Activated T-helper 1 cell treated with anti-CD3 and anti-CD28 coated beads, Interleukin-2, amount 50 U/mL, for 16 hours (primary cell): ENCODE measurements at places on chromosomes 12 and 14.
A peak's percentile ranks its signal among the peaks of the same experiment; 100 is the strongest.

GRCh38 chr12:108185002-108185401, 55.9 kb downstream of the WSCD2 start:
- no peak for DNase-seq

GRCh38 chr12:92445253-92446082, 257.3 kb upstream of the PLEKHG7 start:
- no peak for DNase-seq

GRCh38 chr12:41762691-41763090, 382.0 kb downstream of the GXYLT1 start:
- no peak for DNase-seq

GRCh38 chr12:54294152-54294952, 6.5 kb downstream of the NFE2 start:
- peak; percentile 27 for DNase-seq

GRCh38 chr12:4860741-4861140, 49.0 kb upstream of the KCNA1 start:
- no peak for DNase-seq

- no peak for DNase-seq
Measured at GRCh38 chr12:63151623-63152320, 771 bp upstream of the AVPR1A start.

- no peak for DNase-seq
Measured at GRCh38 chr12:20657496-20657895, 37.6 kb upstream of the SLCO1C1 start.

DNA sequence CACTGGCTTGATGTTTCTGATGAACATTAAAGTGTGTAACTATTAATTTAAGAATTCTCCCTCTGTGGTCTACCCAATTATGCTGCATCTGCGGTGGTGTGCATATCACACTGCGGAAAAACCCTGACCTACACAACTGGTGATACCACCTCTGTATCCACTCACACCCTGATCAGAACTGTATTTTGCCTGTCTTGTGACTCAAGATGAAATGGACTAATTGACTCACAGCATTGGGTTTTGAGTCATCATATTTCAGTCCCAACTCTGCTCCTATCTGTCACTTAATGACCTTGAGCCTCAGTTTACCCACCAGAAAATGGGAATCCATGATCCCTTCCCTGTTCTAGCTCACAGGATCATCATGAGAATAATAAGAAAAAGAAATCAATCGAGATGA, 65.6 kb downstream of the NUAK1 start:
- DNase-seq, result no peak

DNA sequence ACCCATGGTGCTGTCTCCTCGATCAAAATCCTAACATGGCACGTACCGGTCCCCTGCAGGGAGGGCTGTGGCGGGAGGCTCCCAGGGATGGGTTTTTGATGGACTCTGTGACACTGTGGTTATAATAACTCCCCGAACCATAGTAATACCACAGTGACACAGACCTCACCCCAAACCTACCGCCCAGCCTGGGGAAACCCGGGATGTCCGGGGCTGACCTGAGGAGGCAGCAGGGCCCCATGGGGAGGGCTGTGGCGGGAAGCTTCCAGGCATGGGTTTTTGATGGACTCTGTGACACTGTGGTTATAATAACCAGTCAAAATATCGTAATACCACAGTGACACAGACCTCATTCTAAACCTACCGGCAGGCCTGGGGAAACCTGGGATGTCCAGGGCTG, 378.0 kb downstream of the TMEM121 start:
- DNase-seq, result no peak

- DNase-seq, result no peak
Measured at GRCh38 chr14:24132061-24132685, 1.7 kb downstream of the FITM1 start.

- DNase-seq, result no peak
Measured at GRCh38 chr14:75648066-75648838, 12.4 kb downstream of the ERG28 start.

DNA sequence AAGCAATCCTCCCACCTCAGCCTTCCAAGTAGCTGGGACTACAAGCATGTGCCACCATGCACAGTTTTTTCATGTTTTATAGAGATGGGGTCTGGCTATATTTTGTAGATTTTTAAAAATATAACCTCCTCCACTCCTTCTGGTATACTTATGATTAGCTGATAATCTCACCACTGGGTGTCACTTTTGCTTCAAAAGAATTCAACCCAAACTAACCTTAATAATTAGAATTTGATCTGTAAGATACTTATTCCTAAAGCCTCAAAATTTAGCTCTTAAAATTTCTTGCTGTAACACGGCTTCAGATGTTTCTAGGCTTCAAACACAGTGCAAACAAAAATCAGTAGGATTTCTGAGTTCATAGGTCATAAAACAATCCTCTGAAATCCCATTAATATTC, 130.3 kb downstream of the CEP83 start:
- no peak for DNase-seq

DNA sequence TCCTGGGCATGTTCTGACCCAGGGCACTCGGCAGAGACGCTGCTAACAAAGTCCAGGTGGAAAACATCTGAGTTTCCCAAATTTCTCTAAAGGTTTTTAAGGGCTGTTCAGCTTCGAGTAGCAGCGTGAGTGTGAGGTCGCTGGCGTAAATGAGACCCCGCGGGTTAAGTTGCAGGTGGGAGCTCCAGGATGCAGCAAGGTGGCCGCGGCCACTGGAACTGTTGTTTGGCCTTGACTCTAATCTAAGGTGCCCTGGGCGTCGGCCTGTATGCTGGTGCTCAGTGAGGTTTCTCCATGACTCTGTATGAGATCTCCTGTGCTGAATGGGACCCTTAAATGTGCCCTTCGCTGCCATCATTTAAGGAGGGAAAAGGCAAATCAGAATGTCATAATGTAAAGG, 50.7 kb downstream of the ELK3 start:
- DNase-seq, result no peak

DNA sequence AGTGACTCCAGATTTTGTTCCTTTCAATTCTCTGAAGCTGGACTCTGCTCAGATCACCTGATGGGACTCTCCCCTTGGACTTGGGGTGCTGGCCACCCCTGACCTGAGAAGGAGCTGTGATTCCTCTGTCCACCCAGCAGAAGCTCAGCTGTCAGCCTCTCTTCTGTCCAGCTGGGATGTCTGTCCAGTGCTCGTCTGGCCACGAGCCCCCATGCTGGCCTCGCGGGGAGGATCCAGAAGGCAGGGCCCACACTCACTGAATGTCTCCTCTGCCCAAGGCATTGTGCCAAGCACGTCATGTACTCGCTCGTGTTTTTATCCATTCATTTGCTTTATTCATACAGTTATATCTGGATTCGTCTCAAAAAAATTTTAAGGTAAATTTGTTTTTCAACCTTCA, 14.2 kb upstream of the SLC24A4 start:
- no peak for DNase-seq

DNA sequence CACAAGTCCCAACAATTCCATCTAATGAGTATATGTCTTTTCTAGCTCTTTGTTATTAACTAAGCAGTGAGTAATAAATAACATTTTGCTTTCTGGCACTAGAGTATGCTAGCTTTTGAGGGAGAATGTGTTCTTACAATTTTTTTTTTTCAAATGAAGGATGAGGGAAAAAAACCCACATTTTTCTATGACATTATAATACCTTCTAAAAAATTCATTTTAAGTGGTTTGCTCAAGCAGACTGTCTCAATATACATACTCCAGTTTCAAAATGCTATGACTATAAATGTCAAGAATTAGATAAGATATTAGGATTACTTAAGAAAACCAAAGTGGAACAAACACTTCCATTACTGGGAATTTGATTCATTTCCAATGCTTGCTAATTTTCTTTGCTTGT, 394.6 kb downstream of the C12orf75 start:
- no peak for DNase-seq

- DNase-seq, result no peak
Measured at GRCh38 chr12:123142921-123143735, 7.8 kb downstream of the PITPNM2 start.

- no peak for DNase-seq
Measured at GRCh38 chr14:51604073-51604472, 47.6 kb upstream of the FRMD6 start.

DNA sequence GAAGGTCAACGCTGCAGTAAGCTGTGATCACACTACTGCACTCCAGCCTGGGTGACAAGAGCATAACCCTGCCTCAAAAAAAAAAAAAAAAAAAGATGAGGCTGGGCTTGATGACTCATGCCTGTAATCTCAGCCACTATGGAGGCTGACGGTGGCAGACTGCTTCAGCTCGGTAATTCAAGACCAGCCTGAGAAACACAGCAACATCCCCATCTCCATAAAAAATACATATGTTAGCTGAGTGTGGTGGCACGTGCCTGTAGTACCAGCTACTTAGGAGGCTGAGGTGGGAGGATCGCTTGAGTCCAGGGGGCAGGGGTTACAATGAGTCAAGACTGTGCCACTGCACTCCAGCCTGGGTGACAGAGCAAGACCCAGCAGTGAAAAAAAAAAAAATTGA, 50.4 kb downstream of the GXYLT1 start:
- DNase-seq, result no peak

GRCh38 chr12:76920172-76921099, 41.6 kb upstream of the CSRP2 start:
- no peak for DNase-seq

DNA sequence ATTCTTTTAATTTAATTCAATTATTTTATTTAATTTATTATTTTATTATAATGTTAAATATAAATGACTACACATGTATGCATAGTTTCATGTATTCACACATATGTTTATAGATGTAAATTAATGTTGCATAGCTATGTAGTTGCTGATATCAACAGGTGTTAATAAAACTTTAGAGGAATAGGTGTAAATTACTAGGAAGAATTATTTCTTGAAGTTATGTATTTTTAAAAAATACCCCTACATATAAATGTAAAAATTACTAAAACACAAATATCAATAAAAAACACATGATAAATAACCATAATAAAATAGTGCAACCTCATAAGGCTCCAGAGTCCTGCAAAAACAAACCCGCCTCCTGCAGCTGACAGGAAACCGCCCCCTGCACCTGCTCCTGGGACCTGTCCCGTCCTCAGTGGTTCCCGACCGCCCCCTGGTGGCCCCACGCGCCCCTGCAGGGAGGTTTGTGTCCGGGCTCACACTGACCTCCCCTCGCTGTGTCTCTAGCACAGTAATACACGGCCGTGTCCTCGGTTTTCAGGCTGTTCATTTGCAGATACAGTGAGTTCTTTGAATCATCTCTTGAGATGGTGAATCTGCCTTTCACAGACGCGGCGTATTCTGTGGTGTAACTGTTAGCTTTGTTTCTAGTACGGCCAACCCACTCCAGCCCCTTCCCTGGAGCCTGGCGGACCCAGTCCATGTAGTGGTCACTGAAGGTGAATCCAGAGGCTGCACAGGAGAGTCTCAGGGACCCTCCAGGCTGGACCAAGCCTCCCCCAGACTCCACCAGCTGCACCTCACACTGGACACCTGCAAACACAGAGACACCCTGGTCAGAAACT, 1264.0 kb downstream of the TMEM121 start:
- peak; percentile 52 for DNase-seq

- no peak for DNase-seq
Measured at GRCh38 chr12:29725587-29726320, 58.0 kb downstream of the TMTC1 start.

DNA sequence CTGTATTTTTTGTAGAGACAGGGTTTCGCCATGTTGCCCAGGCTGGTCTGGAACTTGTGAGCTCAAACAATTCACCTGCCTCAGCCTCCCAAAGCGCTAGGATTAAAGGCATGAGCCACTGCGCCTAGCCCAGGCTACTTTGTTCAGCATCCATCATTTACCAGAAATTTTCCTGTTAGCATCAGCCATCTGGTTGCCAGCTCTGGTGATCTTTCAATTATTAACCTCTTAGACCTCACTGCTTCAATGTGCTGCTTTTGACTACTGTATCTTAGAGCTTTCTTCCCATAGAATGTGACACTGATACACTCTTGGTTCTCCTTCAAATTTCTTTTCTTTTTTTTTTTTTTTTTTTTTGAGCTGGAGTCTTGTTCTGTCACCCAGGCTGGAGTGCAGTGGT, 5.4 kb upstream of the AMHR2 start:
- DNase-seq, result no peak

DNA sequence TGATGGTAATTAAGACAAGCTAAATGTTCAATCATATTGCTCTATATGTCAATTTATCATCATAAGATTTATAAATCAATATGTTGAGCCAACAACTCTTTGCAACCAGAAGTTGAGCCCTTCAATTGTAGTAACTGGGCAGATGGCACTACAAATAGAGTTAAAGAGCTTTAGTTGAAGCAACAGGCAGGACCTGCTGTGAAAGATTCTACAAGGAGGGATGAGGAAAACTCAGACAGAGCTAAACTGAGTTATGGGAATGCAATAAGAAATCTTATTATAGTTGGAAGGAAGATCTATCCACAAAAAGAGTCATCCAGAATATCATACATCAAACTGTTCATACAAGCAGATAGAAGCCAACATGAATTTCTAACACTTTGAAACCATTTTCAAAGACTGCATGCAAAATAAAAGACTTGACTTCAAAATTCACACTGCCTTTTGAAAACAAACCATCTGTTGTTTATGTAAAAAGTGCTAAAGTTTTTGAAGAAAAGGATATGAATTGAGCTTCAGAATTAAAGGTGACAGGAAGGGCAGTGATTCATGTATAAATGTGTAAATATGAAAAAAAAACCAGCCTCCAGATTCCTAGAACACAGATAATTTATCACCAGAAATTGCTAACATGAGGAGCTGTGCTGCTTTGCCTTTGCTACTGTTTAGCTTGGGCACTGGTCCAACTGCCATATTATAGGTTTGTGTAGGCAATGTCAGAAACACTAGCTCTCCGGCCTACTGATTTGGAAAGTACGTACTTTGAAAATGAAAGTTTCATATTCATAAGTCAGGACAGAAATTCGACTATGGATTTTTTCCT, 133.2 kb downstream of the SLC35F4 start:
- DNase-seq, result no peak

- no peak for DNase-seq
Measured at GRCh38 chr14:81517798-81518398, 15.8 kb downstream of the SEL1L start.

DNA sequence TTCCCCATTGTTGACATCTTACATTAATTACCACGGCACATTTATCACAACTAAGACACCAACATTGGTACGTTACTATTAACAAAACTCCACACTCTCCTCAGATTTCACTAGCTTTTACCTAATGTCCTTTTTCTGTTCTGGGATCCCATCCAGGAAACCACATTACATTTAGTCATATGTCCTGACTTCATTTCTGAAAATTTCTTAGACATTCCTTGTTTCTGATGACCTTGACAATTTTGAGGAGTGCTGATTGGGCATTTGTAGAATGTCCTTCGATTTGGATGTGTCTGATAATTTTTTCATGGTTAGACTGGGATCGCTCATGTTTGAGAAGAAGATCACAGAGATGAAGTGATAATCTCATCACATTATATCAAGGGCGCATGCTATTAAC, 34.6 kb upstream of the ACSM4 start:
- no peak for DNase-seq

DNA sequence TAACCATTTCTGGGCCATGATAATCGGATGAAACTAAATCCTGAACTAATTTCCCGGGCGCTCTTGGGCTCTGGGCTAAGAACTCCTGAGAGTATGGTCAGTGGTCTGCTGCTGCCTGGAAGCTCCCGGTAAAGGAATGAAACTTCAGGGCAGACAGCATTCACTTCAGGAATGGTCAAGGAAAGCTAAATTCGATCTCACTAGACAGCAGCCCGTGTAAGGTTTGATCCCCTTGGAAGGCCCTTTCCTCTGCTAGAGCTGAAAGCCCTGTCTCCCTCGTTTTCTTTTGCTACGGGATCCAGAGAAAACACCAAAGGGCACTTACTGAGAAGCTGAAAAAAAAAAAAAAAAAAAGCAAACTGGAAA, 680 bp downstream of the ASB8 start:
- no peak for DNase-seq
